ENCODE measurements at places on chromosomes 16 and 17. TPM values are rescaled to one million over a fixed set of nuclear protein-coding genes. Genes with fewer than 3 reads are reported as not detected.

GRCh38 chr17:64439956-64440355 lies 9.0 kb upstream of the MILR1 start:
- H3K4me3 ChIP-seq, result no peak overlapping the region
- DNase-seq, result no peak
- no peak overlapping the region for H3K27ac ChIP-seq
- H3K27me3 ChIP-seq, result no peaks in the 10 kb centered on the region
- no peaks in the 10 kb centered on the region for H3K4me1 ChIP-seq

CTU2 gene
- 15.8 TPM for total RNA-seq

DNA sequence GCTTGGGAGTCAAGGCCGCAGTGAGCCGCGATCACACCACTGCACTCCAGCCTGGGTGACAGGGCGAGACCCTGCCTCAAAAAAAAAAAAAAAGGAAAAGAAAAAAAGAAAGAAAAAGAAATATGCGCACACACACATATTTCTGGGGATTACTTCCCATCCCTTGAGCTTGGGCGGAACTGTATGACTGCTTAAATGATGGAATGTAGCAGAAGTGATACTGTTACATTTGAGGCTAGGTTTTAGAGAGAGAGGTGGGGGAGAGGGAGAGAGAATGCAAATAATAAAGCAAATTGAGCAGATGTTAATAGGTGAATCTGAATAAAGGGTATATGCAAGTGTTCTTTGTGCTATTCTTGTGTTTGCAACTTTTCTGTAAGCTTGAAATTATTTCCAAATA lies 12.0 kb upstream of the USP32 start:
- no peaks in the 10 kb centered on the region for H3K27me3 ChIP-seq
- no peak for DNase-seq
- H3K36me3 ChIP-seq, result no peaks in the 10 kb centered on the region
- H3K27ac ChIP-seq, result no peak overlapping the region
- no peak overlapping the region for H3K4me3 ChIP-seq

GRCh38 chr17:50986989-50987660 lies 121.0 kb upstream of the TOB1 start:
- H3K27me3 ChIP-seq, result no peaks in the 10 kb centered on the region
- H3K4me3 ChIP-seq, result no peak overlapping the region
- no peaks in the 10 kb centered on the region for H3K4me1 ChIP-seq
- DNase-seq, result no peak
- no peak overlapping the region for H3K27ac ChIP-seq

DNA sequence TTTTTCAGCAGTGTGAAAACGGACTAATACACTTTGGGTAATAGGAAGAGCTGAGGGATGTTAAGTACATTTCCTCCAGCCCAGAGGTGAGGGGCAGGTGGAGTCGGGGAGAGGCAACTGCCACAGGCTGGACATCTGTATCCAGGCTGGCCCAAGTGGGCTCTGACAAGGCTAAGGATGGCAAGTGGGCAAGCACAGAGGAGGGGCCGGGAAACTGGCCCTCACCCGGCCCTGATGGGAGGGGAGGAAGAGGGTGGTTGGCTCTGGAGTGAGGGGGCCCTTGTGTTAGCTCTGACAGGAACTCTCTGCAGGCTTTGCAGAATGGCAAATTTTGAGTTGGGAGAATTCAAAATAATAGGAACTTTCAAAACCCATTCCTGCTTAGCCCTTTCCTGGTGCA lies 251.0 kb upstream of the TNRC6C start:
- no peak for DNase-seq
- H3K27ac ChIP-seq, result no peak overlapping the region
- no peaks in the 10 kb centered on the region for H3K36me3 ChIP-seq

CACNG1 gene
- total RNA-seq, result not detected

SCIMP gene
- total RNA-seq, result 6.1 TPM

CA7 gene
- not detected for total RNA-seq

SLC13A2 gene
- not detected for total RNA-seq
